ENCODE measurements at places on chromosomes 2 and 18.
A peak's percentile ranks its signal among the peaks of the same experiment; 100 is the strongest.

DNA sequence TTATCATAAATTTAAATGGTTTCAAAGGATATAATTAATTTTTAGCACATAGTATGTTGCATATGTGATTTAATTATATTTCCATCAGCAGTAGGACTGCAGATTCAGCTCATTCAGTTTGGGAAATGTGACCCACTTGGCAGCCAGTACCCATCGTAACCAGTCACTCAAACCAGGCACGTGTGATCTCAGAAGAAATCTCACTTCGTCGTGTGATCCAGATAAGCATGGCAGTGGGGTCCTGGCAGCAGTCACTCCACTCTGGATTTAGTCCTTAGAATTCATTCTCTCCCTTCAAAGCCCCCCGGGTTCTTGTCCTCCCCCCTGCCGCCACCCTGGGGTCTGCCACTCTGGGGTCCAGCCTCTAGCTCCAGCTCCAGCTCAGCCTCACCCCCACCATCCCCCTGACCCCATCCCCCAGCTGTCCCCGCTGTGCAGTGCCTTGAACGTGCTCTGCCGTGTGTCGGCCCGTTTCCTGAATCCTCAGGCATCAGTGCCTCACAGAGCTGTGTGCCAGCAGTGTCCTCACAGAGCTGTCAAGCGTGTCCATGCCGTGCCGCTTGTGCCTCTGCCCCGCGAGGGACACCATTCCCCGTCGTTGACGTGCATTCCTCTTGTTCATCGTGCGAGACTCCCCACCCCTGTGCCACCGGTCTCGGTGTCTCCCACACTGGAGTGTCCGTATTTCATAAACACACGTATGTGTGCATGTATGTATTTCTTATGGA is 34.8 kb downstream of the TRAPPC12 start:
- no peak for DNase-seq

DNA sequence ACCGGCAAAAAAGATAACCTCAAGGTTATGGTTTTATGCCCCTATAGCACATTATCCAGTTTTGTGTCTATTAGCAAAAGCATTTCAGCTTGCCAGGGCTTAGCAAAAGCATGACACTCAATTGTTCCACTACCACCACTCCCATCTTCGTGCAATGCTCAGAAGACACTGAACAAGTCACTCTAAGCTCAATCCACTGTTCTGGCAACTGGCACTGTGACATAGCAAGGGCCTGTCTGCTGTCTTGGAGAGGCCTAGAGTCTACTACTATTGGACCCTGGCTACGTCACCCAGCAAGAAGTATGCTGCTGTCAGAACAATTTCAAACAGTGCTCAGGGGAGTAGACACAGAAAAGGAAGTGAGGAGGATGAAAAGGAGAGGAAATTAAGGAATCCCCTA is 103.5 kb upstream of the PPP1CB start:
- no peak for DNase-seq

GRCh38 chr2:107529146-107529545 is 297.5 kb upstream of the RGPD4 start:
- DNase-seq = peak; percentile 44

- no peak for DNase-seq
These were observed 334.9 kb downstream of the SOX11 start for GRCh38 chr2:6027066-6027465.

DNA sequence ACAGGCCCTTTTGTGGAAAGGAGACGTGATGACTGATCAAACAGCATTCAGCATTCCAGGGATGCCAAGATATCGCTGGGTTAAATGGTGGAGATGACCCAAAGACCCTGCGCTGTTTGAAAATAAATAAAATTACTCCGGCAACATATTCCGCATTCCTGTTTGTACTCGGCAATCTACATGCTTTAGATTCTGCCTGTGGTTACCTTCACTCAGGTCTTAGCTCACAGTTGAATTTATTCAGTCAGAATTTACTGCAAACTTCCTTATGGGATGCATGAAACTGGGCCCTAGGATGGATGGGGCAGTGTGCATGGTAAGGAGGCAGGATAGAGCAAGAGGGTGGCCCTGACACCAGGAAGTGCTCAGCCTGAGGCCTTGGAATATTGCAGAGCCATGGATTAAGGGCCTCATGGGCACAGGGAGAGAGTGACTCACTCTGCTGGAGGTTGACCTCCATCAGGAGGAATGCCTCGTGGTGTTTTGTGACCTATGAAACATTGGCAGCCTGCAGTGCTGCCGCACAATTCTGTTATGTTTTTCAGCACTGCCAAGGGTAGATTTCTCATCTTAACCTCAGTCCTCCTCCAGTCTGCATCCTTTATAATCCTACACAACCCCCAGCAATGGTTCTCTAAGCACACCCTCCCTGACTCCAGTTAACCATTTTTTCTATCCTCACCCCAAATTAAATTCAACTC is 321.4 kb downstream of the IRS1 start:
- DNase-seq = no peak

All from NCI-H1105 (cell line).